ENCODE measurements at places on chromosomes 16 and 17.

DNA sequence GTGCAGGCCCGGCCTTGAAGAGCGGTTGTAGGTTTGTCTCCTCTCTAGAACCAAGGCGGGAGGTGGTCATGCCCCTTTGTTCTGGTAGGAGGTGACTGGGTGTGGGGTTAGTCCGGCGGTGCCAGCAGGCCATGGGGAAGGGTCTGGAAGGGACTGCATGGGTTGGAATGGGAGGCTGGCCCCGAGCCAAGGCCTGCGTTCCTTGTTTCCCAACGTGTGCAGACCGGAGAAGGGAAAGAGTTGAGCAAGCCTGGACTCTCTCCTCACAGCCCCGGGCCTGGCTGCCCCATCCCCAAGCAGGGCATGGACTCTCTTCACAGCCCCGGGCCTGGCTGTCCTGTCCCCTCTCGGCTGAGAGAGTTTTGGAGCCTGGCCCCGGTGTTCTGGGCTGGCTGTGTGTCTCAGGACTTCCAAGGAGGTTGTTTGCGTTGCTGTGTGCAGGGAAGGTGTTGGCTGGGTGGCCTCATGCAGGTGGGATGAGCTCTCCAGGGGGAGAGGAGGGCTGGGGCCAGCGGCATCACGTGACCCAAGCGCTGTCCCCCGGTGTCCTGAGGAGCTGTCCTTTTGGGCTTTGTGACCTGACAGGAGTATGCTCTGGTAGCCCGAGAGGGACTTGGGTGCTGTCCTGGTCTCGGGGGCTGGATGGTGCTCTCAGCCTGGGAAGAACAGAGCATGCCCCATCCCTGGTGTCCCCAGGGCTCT is 2.6 kb downstream of the CACNA1H start:
- no peak for DNase-seq

DNA sequence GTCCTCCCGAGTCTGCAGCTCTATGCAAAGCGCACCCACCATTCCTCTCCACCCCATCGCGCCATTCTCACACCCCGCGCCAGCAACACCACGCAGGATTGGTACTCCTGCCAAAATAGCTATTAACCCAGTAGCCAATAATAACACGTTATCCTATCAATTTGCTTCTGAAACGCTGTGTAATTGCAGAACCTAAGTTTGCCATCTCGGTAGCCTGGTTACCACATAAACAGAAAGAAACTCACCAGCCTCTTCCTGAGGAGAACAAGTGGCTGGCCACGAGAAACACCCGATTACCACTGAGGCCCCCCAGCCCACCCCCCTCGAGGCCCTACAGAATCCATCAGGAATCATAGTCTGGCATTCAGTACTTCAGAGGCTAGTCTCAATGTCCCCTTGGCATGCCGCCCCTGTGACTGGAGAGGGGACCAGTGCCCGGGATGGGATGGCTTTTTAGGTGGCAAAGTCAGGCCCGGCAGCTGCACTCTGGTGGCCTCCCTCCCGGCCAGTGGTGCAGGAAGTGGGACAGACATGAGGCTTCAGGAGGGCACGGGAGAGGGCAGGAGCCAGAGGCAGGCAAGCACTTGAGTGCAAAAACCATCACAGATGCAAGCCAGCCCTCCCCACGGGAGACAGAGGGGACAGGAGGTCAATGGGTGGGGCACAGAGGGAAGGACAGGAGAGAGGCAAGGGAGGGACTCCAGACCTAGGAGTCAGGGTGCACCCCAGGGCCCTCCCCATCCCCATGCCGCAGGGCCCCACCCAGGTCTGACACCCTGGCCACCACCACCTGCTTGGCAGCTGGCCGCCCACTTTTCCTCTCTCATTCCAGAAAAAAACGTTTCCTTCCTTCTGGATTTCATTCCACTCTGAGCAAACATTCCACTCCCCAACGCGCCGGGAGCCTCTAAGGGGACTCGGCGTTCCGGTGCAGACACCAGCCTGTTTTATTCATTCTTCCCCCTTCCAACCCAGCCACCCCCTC is 192.5 kb downstream of the ZNF423 start:
- DNase-seq = no peak

GRCh38 chr17:27216836-27217235 is 77.1 kb upstream of the WSB1 start:
- DNase-seq = no peak

- no peak for DNase-seq
Measured at GRCh38 chr16:73951481-73951880, 345.1 kb upstream of the PSMD7 start.

DNA sequence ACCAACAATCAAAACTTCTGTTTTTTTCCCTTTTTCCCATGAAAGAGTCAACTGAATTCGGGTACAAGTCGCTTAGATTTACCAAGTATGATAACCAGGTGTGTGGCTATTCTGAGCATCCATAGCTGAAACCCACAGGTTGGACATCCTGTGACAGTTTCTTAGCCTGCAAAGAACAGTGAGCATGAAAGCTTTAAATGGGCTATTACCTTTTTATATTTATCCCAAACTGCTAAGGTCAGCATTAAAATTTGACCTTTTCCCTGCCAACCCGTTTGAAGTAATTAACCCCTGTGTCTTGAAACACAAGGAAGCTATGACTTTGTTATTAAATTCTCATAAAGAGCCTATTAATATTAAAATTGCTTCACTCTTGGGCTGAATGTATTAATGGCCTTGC is 1065.0 kb upstream of the RBFOX1 start:
- no peak for DNase-seq

GRCh38 chr17:67659028-67659427 is 58.7 kb upstream of the NOL11 start:
- DNase-seq = no peak

GRCh38 chr17:1186923-1187771 is 7.4 kb upstream of the ABR start:
- peak; percentile 64 for DNase-seq

- DNase-seq = no peak
Measured at GRCh38 chr16:54180421-54181359, 105.9 kb downstream of the IRX3 start.

- DNase-seq = no peak
Measured at GRCh38 chr17:81437191-81437651, 42.0 kb downstream of the BAHCC1 start.

GRCh38 chr16:2839650-2840450 is 9.7 kb downstream of the ZG16B start:
- no peak for DNase-seq

DNA sequence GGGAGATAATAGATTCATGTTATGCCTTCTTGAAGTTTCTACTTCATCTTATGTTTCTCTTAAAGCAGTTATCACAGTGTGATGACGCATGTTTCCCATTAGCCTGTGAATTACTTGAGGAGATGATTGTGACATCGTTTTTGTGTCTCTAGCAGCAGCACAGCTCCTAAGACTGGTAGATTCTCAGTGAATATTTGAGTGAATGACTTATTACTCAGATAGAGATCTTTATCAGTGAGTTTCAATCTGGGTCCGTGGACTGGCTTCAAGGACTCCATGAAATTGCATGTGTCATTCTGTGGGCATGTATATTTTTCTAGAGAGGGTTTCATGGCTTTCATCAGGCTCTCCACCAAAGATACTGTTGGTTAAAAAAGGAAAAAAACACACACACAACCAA is 29.9 kb downstream of the YPEL2 start:
- no peak for DNase-seq

DNA sequence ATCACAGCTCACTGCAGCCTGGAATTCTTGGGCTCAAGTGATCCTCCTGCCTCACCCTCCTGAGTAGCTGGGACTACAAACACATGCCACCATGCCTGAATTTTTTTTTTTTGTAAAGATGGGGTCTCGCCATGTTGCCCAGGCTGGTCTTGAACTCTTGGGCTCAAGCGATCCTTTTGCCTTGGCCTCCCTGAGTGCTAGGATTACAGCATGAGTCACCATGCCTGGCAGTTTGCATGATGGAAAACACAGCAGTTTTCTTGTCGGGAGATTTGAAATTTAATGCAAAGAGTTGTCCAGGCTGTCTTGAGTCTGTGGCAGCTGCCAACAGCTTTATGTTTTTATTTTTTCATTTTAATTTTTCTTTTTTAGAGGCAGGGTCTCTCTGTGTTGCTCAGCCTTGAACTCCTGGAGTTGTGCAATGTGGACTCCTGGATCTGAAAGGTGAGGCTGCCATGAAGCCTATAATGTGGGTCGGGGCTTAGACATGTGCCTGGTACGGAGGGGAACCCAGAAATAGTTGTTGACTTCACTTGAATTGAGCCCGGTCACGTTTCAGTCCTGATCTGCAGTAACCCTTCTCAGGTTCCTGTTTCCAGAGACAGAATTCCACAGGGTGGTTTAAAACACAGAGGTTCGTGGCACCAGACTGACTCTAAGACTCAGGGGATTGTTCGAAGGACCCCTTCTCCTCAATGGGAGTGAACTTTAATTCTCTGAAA is 18.7 kb downstream of the CD300A start:
- no peak for DNase-seq

DNA sequence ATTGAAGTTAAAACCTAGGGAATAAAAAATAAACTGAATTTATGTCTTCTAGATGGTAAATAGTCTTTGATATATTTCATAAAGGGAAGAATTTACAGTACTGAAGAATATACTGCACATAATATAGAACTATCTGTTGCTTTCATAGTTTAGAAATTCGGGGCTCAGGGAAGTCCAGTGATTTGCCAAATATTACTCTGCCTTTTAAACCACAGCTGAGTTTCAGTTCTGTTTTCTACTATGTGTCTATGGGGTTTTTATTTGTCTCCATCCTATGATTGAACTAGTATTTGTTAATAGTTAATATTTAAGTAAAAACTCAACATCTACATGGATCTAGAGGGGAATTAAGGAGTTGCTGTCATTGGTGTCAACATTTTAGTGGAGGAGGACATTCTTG is 715.0 kb upstream of the CDH8 start:
- no peak for DNase-seq

DNA sequence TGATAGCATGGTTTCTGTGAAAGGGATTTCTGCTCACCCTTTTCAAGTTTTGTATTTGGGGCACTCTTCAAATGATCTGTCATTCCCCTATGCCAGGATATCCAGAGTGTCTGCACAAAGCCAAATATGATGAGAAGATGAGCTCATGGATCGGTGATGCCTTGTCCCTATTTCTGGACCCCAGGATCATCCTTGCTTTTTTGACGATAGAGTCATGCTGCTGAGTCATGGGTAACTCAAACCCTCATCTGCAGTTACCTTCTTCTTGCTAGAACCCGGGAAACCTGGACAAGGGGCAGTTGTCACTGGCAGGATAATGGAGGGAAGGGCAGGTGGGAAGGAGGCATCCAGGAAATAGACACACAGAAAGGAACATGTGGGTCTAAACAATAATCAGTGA is 17.8 kb upstream of the MAPT start:
- no peak for DNase-seq

DNA sequence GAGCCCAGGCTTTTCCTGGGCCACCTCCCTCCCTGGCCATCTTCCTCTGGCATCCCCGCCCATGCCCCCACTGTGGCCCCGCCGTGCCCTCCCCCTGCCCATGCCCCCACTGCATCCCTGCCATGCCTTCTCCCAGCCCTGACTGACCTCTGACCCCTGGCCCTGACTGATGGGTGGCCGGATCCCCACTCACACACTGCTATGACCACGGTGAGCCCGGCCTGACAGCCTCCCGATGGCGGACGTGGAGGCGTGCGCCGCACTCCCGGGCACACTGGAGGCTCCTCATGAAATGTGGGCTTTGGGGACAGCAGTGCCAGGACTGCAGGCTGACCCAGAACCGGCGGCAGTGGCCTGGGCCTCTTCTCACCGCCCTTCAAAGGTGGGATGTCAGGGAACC is 10.6 kb upstream of the C1QTNF8 start:
- no peak for DNase-seq

DNA sequence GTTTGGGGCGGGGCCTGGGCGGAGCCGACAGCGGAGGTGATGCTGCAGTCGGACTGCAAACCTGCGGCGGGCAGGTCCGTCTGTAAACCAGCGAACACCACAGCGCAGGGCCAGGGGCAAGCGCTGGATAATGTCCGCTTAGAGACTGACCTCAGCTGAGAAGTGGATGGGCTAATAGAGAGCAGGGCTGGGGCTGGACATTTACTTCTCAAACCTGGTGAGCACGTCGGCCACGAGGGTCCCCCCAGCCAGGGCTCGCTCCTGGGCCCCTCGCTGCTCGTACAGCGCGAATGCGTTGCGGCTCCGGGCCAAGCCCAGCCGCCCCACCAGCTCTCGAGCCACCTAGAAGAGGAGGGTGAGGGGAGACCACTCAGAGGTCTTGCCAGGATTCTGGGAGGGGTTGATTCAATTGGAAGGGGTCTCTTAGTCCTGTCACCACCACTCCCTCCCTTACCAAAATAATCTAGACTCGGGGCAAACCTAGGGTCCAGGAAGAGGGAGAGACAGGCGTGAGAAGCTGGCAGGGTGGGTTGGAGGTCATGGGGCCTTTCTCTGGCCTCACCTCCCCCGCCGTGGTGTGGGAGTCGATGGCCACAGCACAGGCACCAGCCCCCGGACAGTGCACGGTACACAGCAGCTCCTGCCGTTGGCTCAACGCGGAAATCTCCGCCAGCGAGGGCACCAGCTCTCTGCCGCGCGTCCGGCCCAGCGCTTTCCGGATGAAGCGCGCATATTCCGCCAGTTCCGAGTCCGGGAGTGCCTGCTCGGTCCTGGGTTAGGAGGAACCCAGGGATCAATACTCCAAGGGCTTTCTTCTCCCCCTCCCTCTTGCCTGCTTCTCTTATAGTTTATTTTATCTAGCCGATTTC is 5.8 kb downstream of the PLEKHH3 start:
- DNase-seq = no peak

DNA sequence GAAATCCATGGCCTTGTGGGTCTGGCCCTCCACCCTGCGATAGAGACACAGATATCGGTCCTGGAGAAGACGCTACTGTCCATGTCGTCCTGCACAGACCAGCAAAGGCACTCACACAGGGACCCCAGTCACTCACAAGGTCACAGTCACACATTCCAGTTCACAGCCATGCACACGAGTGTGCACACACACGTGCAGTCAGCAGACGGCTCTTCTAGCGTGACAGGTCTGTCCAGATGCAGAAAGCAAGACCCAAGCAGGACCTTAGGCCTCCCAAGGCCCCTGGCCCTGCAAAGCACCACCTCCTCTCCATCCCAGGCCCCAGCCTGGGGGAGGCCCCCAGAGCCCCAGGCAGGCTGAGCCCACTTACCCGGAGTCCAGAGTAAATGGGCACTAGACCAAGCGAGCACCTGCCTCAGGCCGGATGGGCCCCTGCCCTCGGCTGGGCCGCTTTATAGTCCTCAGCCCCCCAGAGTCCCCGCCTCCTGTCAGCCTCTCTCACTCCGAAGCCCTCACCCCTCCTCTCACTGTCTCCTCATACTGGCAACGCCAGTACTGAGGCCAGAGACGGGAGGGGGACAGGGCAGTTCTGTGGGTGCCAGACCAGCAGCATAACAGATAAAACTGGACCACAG is at the start of gene PPY:
Gene PPY (minus strand): TSS at position 426 of the 635 bp plus-strand sequence. CDS start 822 bp downstream, outside the sequence.
- DNase-seq = no peak

GRCh38 chr17:21164216-21164615 is 37.5 kb downstream of the DHRS7B start:
- DNase-seq = no peak

GRCh38 chr17:16923904-16924695 is 47.8 kb downstream of the TNFRSF13B start:
- DNase-seq = no peak
